ENCODE measurements at places on chromosomes 5 and 9.

- DNase-seq: no peak
Observed at GRCh38 chr5:140982083-140982716, 15.9 kb downstream of the PCDHAC2 start.

GRCh38 chr9:96523374-96523773 is 73.4 kb downstream of the HABP4 start:
- no peak for DNase-seq

- DNase-seq: no peak
Observed at GRCh38 chr9:23825700-23826099, 340 bp downstream of the ELAVL2 start.

DNA sequence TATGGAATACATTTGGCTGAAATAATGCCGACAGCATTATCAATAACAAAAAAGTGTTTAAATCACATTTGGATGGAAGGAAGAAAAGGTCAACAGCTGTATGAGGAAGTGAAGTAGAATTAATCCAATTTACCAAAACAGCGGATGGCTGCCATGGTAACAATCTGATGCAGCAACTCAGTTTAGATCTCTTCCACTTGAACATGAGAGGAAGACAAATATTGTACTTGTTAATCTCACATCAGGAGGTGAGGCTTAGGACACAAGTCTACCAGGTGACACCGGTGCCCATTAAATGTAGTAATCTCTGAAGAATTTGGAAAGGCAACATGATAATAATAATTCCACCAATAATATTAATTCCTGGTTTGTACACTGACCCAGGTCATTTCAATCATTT is 2.4 kb downstream of the RASEF start:
- DNase-seq: no peak

DNA sequence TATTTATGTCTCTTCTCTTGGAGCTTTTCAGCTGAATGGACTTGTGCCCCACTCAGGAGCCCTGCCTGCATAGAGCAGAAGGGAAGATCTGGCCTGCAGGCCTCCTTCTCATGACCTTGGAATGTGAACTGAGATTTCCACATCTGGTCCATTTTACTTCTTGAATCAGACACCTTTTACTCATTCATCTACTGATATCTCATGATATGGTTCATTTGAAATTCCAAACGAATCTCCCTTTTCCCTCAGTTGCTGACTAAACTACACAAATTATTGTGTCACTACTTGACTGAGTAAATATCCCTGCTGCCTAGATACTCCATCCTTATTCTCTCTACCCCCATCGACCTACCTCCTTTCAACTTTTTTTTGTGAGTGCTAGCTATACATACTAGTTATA is 138.7 kb downstream of the PLCXD3 start:
- DNase-seq: no peak

DNA sequence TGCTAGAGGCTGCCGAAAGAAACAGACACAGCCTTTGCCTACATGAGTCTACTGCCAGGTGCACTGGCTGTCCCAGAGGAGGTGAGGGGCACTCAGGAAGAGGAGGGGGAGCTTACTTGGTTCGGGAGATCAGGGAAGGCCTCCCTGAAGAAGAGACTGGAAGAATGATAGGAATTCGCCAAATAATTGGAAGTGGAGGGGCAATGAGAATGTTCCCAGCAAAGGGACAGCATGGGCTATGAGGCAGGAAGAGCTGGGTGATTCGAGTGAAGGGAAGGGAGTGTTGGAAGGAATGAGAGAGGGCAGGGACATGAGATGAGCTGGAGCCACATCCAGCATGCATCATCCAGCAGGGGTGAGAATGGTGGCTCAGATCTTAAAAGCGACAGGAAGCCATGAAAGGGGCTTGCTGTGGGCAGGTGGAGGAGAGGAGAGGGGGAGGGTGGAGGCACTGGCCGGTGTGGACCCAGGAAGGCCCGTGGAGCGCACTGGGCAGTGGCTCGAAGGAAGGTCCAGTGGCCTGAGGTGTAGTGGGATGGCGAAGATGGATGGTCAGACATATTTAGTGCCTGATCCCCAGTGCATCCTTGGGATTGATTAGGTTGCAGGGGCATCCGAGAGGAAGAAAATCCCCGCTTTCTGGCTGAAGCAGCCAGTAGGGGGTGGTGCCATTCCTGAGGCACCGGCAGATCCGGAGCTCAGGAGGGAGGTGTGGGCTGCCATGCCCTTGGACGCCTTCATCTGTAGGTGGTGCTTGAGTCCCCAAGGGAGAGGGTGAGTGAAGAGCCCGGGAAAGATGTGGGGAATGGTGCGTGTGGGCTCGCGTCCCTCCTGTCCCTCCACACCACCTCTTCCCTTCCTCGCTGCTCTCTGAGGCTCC is 53.5 kb upstream of the GARNL3 start:
- no peak for DNase-seq

DNA sequence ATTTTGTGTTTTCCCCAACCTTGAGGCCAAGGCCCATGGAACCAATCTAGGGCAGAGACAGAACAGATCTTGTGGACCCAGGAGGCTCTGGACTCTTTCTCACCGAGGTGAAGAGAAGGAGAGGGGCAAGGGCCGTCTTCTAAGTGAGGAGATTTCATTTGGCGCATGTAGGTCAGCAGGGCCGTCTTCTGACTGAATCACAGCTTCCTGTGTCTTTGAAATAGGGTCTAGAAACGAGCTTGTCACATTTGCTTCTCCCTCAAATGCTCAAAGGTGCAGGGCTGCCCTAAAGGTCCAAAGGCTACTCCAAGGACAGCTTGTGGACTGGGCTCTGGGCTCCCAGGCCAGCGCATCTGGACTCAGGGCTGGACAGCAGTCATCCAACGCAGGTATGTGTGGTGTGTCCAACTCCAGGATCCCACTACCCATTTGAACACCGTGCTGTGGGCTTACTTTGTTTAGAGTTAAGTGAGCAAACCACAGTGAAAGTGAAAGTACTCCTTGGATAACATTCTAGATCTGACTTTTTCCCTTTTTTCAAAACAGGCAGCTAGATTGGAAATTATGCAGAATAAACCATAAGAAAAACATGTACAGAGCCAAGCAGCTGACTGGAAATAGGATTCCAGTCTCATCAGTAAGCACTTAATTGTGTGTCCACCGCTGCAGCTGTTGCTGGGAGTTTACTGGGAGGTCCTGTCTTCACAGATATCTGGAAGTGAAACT is 357.0 kb downstream of the GADD45G start:
- DNase-seq: no peak
